ENCODE measurements at places on chromosomes 1 and 21.

DNA sequence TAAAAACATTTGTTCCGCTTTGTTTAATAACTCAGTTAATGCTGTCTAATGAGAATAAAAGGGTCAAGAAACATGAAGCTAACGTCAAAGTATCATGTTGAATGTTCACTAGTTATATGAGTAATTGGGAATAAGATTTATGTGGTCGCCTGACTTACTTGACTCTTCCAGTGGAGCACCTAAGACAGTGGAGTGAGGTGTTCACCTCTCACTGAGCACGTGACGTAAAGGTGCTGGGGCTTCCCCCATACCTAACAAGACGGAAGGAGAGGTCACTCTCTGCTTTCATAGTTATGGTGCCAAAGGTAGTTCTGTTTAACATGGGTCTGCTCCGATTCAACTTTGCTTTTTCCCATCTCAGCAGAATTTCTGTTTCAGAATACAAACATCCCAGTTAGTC lies 686 bp downstream of the KMO start:
- no peak for DNase-seq

- DNase-seq = no peak
Observed at GRCh38 chr1:88311907-88312306, 372.2 kb upstream of the PKN2 start.

- peak; percentile 91 for DNase-seq
Observed at GRCh38 chr1:222713091-222713961, 962 bp downstream of the BROX start.

- DNase-seq = no peak
Observed at GRCh38 chr1:57976216-57976615, 552.4 kb upstream of the DAB1 start.

DNA sequence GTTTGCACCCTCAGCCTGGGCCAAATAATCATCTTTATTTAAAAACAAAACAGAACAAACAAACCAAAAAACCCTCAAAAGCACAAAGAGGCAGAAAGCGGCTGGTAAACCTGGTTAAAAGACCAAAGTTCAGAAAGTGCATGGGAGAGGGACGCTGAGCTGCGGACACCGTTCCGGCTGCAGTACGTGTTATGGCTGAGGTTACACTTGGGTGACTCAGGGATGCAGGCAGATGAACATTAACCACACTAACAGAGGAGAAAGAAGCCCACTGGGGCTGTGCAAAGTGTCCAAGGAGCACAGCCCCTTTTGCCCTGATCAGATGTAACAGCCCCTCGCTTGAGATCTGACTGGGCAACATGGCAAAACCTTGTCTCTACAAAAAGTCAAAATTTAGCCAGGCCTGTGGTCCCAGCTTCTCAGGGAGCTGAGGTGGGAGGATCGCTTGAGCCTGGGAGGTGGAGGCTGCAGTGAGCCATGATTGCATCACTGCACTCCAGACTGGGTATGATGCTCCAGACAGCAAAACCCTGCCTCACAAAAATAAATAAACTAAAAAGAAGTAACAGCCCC lies 28.3 kb downstream of the GPR157 start:
- no peak for DNase-seq
